AG09319 (cell line): ENCODE measurements at places on chromosomes 5 and 9.

DNA sequence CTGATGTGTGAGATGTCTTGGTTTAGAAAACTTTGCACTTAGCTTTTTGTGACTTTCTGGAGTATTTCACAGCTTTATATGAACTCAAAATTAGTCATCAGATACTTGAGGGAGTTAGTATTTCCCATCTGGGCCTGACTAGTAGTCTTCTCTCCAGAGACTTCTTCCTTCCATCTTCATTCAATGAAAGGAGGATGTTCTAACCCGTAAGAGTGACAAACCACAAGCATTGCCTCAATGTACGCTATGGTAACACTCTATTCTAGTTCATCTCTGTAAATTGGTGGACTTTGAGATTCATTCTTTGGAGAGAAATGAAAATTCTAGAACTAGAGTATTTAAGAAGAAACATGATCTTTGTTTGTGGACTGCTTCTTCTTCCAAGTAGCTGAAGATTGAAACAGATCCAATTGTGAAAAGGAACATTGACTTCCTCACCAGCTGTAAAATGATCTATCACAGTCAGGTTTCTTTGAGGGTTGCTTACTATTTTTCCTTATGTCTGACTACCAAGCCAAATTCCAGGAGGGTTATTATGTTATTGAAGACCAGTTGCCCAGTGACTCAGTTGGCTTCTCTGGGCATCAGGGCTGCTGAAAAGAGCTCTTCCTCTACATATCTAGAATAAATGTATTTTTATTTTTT, 157.6 kb downstream of the SLC12A2 start:
- DNase-seq: no peak

DNA sequence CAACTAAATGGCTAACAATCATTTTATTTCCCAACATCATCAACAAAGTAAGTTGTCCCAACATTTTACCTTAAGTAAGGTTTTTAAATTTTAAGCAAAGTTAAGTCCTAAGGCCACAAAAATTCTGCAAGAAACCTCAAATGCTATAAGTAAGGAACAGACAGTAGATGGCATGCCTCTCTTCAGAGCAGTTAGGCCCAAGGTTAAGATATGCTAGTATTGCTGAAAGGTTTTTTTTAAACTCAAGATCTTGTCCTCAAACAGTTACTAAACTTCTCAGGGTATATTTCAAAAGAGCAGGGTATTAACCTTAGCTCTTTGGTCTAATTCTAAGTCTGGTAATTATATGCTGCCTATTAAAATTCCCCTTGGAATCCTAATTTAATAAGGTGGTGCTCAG, 35.1 kb downstream of the PJA2 start:
- no peak for DNase-seq

- no peak for DNase-seq
Observed at GRCh38 chr5:116396476-116397099, 178.0 kb downstream of the SEMA6A start.

GRCh38 chr5:55421074-55421529, 113.3 kb downstream of the MTREX start:
- DNase-seq: no peak
